Activated CD4-positive, alpha-beta T cell treated with anti-CD3 and anti-CD28 coated beads, Interleukin-2, Interleukin-6, amounts not matched to agents 100 ng/mL and 50 ng/mL, durations not matched to agents 16 hours and 8 hours (primary cell): ENCODE measurements at places on chromosomes 5 and 9.

GRCh38 chr9:97292200-97292599, 15.3 kb upstream of the CCDC180 start:
- DNase-seq = no peak

GRCh38 chr5:157463621-157464518, 3.9 kb downstream of the NIPAL4 start:
- DNase-seq = peak; percentile 12

GRCh38 chr5:71924325-71924724, 182.9 kb upstream of the MAP1B start:
- DNase-seq = no peak

GRCh38 chr5:178130576-178131445, at the start of gene RMND5B:
TSS of gene RMND5B (plus strand) at chr5:178131014. CDS start at chr5:178138120, 7,106 bp downstream.
- peak; percentile 91 for DNase-seq

GRCh38 chr5:32406650-32407049, 37.9 kb downstream of the ZFR start:
- no peak for DNase-seq

DNA sequence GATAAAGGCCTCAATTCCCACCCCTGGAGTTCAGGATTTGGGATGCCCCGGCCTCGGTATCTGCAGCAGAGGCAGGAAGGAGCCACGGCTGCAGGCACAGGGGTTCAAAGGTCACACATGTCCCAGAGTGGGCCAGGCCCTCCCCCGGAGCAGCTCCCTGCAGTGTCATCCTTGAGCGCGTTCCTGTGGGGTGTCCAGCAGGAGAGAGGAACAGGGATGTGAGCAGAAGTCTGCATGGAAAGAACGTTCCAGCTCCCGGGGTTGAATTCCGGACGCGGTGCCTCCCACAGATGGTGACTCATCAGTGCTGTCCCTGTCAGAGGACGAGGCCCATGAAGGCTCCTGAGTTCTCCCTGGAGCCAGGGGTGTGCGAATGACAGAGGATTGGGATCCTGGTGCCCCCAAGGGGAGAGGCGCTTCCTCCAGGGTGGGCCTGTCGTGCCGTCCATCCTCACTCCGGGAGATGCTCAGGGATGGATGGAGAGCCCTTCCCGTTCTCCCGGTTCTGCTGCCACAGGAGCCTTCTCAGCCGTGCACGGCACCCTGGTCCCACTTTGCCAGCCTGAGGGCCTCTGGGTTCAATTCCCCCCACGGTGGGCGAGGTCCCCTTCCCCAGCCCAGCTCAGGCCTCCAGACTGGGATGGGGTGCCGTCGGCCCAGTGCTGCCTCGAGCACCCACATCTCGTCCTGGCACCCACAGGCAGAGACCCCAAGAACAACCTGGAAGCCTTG, 3.1 kb downstream of the LCN1 start:
- no peak for DNase-seq

- no peak for DNase-seq
Observed at GRCh38 chr5:129400395-129400983, 59.6 kb upstream of the ADAMTS19 start.

GRCh38 chr9:38355115-38355514, 37.4 kb upstream of the ALDH1B1 start:
- DNase-seq = no peak
